ENCODE measurements at places on chromosomes 2 and 18. TPM values are rescaled to one million over a fixed set of nuclear protein-coding genes. Genes with fewer than 3 reads are reported as not detected.

GRCh38 chr2:13102397-13103063 is 385.8 kb downstream of the TRIB2 start:
- no peak for DNase-seq

SPDYA gene
- 0.89 TPM for total RNA-seq

SDC1 gene
- 1,059 TPM for total RNA-seq

HJURP gene
- total RNA-seq, result 1.9 TPM

DNA sequence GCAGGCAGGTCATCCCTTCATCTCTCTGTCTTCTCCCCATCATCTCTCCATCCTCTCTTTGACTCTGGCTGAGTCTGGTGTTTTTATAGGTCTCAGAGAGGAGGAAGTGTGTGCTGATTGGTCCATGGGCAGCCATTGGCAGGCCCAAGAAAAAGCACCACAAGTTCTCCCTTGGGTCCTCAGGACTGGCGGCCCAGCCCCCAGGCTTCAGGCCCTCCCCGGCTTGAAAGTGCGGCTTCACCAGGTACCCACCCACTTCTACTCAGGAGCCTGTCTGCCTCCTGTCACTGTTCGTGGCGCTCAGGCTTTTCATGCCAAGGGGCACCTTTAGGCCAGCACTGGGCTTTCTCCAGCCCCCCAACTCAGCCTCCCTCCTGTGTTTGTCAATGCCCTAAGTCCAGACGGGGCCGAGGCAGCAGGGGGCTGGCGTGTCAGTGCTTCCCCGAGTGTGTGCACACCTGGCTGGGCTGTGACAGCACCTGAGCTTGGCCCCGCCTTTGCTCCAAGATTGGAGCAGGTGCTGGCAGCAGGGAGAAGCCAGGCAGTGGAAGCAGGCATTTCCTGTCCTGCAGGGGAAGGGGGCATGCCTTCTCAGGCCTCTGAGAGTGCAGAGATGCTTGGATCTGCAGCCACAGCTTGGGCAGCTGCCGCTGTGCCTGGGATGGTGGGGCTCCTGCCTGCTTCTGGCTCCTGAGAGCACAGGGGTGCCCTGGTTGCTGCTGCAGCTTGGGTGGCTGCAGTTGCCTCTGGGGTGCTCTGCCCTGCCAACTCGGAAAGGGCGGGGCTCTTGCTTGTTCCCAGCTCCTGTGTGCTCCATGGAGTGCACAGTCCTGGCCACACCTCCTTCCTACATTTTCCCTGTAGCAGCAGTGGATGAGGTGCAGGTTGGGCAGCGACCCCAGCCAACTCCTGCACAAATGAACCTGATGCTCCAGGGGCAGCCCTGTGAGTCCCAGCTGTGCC is 34.1 kb downstream of the FBXO48 start:
- no peak for DNase-seq

DNA sequence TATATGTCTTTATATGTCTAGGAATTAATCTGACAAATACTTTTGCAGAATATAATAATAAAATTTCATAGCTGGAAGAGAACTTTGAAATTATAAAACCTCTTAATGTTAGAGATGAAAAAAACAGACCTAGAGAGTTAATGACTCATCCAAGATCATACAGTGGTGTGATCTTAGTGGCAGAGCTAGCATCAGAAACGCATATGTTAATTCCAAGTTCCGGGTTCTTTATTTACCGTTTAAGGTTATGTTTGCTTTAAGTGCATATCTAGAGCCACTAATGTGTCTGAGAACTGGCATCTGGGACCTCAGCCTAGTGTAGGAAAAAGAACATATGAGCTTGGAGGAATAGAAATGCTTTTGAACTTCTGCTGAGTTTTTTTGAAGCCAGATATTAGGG is 24.3 kb downstream of the CERS6 start:
- DNase-seq, result no peak

DNA sequence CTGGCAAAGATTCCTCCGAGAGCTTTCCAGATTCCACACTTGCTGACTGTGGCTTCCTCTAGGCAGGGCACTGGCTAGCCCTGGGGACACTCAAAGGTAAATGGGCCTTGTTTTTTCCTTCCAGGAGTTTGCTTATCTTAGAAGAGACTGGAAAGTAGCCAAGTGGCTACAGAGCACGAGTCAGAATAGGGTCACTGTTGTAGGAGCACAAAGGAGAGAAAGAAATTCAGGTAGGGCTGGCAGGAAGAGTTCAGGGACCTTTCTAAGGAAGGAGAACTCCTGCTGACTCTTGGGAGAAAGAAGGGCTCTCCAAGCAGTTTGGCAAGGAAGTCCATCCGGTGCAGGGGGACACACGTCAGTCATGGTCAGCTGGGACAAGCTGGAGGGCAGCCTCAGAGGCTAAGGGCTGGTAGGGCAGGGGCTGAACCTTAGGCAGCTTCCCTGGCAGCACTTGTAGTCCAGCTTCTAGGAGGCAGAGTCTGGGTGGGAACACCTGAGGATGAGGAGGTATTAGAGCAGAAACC is 39.5 kb downstream of the NIFK start:
- DNase-seq, result peak; percentile 48

SLC14A1 gene
- total RNA-seq, result 96.9 TPM

TMEM198 gene
- total RNA-seq, result 4.4 TPM

C18orf63 gene
- total RNA-seq, result not detected

DNA sequence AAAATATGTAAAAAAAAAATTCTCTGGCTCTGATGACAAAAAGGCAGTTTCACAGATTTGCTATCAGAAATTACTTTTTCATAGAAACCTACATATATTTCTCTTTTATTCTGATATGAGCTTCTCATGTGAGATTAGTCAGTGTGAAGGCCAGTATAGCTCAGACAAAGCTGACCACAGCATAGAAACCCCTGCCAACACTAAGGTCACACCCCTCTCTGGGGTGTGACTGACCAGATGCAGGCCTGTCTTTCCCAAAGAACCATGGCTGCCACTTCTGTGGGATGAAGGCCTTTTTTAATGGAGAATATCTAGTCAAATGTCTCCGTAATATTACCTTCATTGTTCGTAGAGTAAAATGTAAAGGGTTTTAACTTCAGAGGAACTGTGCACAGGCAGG is 330.3 kb upstream of the KCNJ3 start:
- no peak for DNase-seq

DNA sequence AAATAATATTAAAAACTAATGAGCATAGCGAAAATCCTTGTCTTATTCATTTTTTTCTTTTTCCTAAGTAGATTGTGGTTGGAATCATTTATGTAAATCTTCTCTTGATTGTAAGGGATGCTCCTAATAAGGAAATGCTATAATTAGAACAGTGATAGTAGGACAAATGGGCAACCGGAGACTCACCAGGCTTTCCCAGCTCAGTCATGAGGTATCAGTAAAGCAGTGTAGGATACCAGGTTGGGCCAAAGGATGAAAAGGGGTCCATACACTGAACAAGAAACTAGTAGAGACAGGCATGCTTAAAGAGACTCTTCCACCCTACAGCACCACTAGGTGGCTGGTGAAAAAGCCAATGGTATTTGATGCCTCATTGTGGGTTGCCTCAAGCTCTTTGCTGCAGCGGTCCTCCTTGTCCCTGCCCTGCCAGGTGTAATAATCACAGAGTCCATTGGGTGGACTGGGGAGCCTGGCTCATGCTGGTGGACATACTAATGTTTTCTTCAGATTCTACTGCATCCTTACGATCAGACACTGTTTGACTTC is 71.4 kb upstream of the FAM98A start:
- DNase-seq, result no peak

GRCh38 chr2:29763371-29763770 is 158.0 kb downstream of the ALK start:
- DNase-seq, result no peak

DNA sequence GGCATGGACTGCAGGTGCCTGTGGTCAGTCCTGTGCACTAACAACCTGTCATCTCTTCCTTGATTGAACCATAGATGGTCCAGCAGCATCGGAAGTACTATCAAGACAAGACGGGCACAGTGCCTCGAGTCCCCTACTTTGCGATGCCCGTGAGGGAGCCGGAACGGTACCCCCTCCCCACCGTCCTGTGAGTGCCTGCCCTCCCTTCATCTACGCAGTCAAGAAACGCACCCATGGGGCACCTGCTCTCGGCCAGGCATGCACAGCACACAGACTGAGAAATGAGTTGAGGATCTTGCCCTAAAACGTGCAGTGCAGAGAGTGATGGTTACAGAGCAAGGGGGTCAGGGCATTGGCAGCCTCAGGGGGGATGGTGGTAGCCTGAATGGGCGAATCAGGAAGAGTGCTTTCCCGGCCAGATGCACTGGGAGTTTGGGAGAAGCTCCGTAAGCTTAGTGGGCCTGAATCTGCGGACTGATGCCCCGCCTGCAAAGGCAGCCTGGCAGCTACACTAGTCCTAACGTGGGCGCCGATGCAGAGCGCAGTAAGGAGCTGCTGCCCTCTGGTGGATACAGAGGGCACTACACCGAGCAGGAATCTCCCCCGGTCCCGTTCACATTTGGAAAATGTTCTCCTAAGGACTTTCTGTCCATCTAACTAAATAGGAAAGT is 63.6 kb downstream of the CIB4 start:
- DNase-seq, result peak; percentile 63

CCDC121 gene
- 4.7 TPM for total RNA-seq

- DNase-seq, result no peak
Observed at GRCh38 chr2:182628916-182629315, 87.1 kb upstream of the DNAJC10 start.

Measured in mucosa of gallbladder (tissue), 1 donor.